A549 treated with CpdA at 1 μM for 4 hours (cell line): ENCODE measurements at places on chromosomes 16 and 17. TPM values are rescaled to one million over a fixed set of nuclear protein-coding genes. Genes with fewer than 3 reads are reported as not detected.

The CYTH1 gene
- total RNA-seq, result 40.8 to 46.5 TPM (median 43.4 TPM) in 5 replicates

The ABCA10 gene
- total RNA-seq, result 0.08 to 0.31 TPM (median 0.24 TPM) in 5 replicates

The CACNA1G gene
- total RNA-seq, result 3.1 to 4.8 TPM (median 4.4 TPM) in 5 replicates

The CES5A gene
- total RNA-seq, result 0.03 TPM in 1 of 5 replicates, not detected in the others

The KRT27 gene
- total RNA-seq, result not detected in 5 replicates

The TBC1D3 gene
- total RNA-seq, result not detected in 5 replicates

The IL4R gene
- total RNA-seq, result 38.9 to 50.9 TPM (median 43.0 TPM) in 5 replicates

The CDRT15 gene
- not detected in 5 replicates for total RNA-seq

The DBNDD1 gene
- total RNA-seq, result 47.6 to 60.8 TPM (median 57.9 TPM) in 5 replicates

The GSG1L gene
- not detected in 5 replicates for total RNA-seq

The C16orf46 gene
- total RNA-seq, result 0.65 to 2.0 TPM (median 1.1 TPM) in 5 replicates

The CD300E gene
- total RNA-seq, result not detected in 5 replicates

The SLC52A1 gene
- 0.34 to 1.0 TPM (median 0.72 TPM) in 5 replicates for total RNA-seq

The KRTAP4-1 gene
- 0.07 to 0.56 TPM (median 0.26 TPM) in 4 of 5 replicates, not detected in the other for total RNA-seq

The HP gene
- total RNA-seq, result not detected in 5 replicates

The LDHD gene
- total RNA-seq, result 0.55 to 0.84 TPM (median 0.76 TPM) in 5 replicates

The NTN3 gene
- 0.06 TPM in 1 of 5 replicates, not detected in the others for total RNA-seq

The RHBDL3 gene
- total RNA-seq, result 3.2 to 5.2 TPM (median 4.4 TPM) in 5 replicates

The MYL4 gene
- 0.15 TPM in 1 of 5 replicates, not detected in the others for total RNA-seq

The LITAFD gene
- not detected in 5 replicates for total RNA-seq

The NPEPPS gene
- total RNA-seq, result 57.2 to 91.0 TPM (median 66.9 TPM) in 5 replicates

The KRT39 gene
- total RNA-seq, result not detected in 5 replicates

The SAMD14 gene
- 0.22 to 0.85 TPM (median 0.35 TPM) in 5 replicates for total RNA-seq

The CBLN1 gene
- 0.05 to 0.24 TPM (median 0.12 TPM) in 3 of 5 replicates, not detected in the others for total RNA-seq

The MT3 gene
- 1.5 TPM in 1 of 5 replicates, not detected in the others for total RNA-seq

The SECTM1 gene
- 0.99 to 1.9 TPM (median 1.3 TPM) in 5 replicates for total RNA-seq

The CRHR1 gene
- 0.11 to 0.27 TPM (median 0.12 TPM) in 4 of 5 replicates, not detected in the other for total RNA-seq

The MEFV gene
- not detected in 5 replicates for total RNA-seq

The ZG16 gene
- total RNA-seq, result not detected in 5 replicates

The NFAT5 gene
- total RNA-seq, result 5.1 to 8.5 TPM (median 7.8 TPM) in 5 replicates

The TTYH2 gene
- total RNA-seq, result 1.6 to 2.0 TPM (median 1.9 TPM) in 5 replicates

The ENPP7 gene
- total RNA-seq, result not detected in 5 replicates

The PYDC1 gene
- total RNA-seq, result not detected in 5 replicates

The PSMB3 gene
- total RNA-seq, result 325 to 456 TPM (median 440 TPM) in 5 replicates

The SYCE1L gene
- 5.3 to 11.9 TPM (median 8.4 TPM) in 5 replicates for total RNA-seq

The WSCD1 gene
- 2.1 to 3.8 TPM (median 3.4 TPM) in 5 replicates for total RNA-seq

The ATAD5 gene
- total RNA-seq, result 3.5 to 6.9 TPM (median 4.3 TPM) in 5 replicates

The MTSS2 gene
- 32.0 to 41.3 TPM (median 40.4 TPM) in 5 replicates for total RNA-seq

The KRTAP3-1 gene
- not detected in 5 replicates for total RNA-seq

The EMP2 gene
- total RNA-seq, result 16.6 to 23.3 TPM (median 22.0 TPM) in 5 replicates

The C1QL1 gene
- 14.5 to 33.6 TPM (median 29.8 TPM) in 5 replicates for total RNA-seq
